SJSA1 (cell line): ENCODE measurements at places on chromosomes 2 and 18. TPM values are rescaled to one million over a fixed set of nuclear protein-coding genes. Genes with fewer than 3 reads are reported as not detected.

- no peak for DNase-seq
Measured at GRCh38 chr18:23712445-23712844, 23.2 kb downstream of the LAMA3 start.

- no peak for DNase-seq
Measured at GRCh38 chr2:180334514-180334913, 327.4 kb upstream of the CWC22 start.

DNA sequence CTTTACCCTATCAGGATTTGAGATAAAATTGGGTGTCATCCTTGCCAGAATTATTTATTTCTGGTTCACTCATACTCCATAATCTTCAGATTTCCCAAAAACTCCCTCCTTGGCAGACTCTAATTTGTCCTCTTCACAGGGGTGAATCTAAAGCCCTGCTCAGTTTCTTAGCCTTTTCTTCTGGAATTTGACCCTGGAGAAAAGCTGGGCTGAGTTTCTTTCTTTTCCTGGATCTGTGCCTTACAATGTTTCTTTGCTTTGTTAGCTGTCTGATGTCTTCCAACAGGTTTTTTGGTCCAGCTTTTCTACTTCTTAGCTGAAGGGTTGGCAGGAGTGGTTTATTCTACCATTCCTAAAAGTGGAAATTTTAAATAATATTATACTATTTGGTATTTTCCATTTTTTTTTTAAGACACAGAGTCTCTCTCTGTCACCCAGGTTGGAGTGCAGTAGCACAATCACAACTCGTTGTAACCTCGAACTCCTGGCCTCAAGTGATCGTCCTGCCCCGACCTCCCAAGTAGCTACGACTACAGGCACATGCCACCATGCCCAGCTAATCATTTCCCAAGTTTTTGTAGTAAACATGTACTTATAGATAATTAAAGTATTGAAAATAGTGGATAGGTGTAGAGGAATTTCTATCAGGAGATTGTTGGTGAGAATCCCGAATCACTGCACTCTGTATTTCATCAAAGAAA lies 138.4 kb upstream of the TWIST2 start:
- no peak for DNase-seq

GRCh38 chr2:129008881-129009554 lies 690.4 kb upstream of the HS6ST1 start:
- no peak for DNase-seq

DNA sequence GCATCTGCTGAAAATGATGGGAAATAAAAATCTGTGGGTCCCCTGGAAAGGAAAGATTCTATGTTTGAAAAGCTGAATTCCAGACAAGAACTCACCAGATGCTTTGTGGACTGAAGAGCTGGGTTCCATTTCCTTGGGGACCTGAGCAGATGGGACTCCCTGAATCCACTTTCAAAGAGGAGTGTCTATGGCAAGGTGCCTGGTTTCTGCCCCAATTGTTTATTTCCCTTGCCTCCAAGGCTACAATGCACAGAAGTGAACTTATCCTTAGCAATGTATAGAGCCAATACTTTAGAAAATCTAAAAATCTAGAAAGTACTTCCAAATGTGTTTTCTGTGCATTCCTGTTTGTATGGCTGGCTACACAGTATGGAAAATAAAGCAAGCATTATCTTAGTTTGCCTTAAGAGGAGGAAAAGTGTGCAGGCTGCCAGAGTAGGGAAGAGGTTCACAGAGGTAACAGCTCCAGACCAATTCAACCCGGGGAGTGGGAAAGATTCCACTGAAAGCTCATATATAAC lies 420.5 kb downstream of the NRXN1 start:
- no peak for DNase-seq

Gene SCN7A
- total RNA-seq: 0.05 TPM in 1 of 2 replicates, not detected in the other

GRCh38 chr18:28161608-28162599 lies 15.0 kb downstream of the CDH2 start:
- no peak for DNase-seq

- DNase-seq: no peak
Measured at GRCh38 chr2:150710041-150710440, 222.6 kb upstream of the RND3 start.

DNA sequence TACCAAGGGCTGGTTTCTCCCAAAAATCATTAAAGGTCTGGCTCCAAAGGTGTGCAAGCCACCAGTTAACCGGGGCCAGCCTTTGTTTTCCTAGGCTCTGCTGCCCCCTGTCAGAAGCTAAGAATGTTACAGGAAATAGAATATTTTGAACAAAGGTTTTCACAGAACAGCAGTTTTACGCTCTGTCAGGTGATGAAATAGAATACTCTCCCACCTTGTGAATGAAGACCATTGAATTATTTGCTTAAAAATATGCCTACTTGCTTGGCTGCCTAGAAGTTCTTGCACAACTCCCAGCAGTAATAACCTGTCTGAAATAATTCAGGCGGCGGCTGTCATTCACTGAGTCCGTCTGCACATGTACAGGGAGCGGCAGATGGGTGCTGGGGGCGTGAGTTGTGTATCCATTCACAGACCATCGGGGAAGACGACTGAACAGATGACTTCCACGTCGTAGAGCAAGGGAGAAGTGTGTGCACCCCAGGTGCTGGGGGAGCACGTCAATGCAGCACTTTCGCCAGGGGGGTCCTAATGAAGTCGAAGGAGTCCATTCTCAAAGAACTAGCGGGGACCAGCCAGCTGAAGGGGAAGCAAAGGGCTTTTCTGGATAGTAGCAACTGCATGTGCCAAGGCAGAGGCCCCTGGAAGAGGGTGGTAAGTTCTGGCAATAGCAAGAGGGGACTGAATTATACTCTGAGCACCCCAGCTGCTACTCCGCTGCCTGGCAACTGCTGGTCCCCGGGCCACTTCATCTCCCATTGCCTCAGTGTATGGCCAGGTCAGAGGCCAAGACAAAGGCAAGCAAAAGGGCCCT lies 56.1 kb downstream of the SF3B1 start:
- peak; percentile 37 for DNase-seq

DNA sequence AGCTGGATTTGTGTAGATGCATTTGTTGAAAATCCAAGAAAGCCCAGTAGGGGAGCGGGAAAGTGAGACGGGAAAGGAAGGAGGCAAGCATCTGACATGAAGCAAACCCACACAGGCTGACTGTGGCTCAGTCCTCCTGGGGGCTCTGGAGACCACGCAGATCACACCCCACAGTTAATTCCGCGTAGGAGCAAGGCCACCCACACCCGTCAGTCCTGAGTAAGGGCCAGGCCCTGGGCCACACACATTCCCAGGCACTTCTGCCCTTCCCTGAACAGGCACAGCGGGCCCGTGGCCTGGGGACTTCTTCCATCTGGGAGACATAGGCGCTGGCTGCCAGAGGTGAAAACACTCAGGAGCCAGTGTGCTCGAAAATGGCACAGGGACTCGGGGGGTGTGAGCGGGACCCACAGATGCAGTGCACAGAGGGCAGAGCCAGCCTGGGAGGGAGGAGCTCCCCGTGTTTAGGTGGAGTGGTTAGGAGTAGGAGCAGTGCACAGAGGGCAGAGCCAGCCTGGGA lies 19.4 kb upstream of the PRLH start:
- DNase-seq: no peak

DNA sequence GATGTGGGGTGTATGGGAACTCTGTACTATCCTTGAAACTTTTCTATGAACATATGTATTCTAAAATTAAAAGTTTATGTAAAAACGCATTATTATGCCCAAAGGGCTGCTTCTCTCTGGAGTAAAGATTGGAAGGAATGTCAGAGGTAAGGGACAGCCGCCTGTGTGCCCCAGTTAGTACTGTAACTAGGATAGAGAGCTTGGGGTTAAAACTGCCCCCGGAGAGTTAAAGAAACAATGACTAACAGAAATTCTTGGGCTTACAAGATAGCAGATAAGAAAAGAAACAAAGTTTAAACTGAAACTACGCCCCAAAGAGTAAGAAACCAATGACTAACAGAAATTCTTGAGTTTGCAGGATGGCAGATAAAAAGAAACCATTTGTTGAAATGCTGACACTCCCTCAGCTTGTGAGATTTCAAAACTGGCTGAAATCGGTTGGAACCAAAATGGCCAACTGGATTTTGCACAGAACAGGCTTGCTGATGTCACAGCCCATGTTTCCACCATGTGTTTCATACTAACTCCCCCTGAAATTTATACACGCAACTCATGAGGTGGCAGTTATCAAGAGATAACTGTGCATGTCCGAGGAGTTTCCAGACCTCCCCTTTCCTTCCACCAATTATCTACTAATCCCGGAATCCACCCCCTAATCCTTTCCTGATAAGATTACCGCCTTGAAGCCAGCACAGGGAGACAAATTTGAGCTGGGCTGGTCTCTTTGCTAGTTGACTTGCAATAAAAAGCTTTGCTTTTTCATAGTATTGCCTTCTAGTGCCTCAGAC lies 8.7 kb upstream of the TXNDC2 start:
- DNase-seq: peak; percentile 91

DNA sequence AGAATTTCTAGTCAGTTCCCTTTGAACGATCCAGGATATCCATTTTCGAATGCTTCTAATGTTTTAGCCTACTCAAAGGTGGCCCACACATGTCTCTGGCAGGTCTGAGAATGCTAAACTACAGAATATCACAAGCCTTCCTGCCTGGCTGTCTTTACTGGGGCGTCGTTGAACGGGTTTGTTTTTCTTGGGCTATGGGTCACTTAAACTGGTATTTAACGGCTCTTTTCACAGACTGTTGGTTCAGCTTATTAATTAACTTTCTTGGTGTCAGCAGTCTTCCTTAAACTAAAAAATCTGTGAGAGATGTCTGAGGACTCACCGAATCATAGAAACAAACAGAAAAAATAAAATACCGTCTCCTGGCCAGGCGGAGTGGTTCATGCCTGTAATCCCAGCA lies 563.2 kb upstream of the NRP2 start:
- no peak for DNase-seq

DNA sequence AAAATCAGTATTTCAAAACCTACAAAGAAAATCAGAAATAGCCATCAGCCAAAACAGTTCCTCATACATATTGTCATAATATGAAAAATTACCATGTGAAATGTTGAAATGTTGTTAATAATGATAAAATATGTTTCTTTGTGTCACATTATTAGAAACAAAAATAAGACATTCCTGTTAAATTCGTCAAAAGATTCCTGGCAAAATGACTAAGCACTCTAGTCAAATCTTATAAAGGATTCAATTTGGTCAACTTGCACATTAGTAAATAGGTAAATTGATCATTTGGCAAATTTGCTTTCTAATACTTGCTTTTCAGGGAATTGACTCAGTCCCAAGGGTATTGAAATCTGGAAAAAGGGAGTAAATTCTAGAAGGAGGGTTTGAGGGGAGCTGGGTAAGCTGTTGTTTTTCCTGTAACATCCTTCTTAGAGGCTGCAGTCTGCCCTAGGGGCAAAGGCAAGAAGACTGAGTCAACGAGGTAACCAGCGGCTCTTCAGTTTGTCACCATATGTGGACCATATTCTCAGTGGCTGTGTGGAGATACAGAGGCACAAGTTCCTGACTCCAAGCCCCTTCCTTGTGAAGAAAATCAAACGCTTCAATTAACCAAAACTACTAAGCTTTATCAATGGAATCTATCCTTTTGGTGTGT lies 482.3 kb downstream of the TNS1 start:
- no peak for DNase-seq

GRCh38 chr18:46630160-46630559 lies 26.9 kb downstream of the LOXHD1 start:
- no peak for DNase-seq

DNA sequence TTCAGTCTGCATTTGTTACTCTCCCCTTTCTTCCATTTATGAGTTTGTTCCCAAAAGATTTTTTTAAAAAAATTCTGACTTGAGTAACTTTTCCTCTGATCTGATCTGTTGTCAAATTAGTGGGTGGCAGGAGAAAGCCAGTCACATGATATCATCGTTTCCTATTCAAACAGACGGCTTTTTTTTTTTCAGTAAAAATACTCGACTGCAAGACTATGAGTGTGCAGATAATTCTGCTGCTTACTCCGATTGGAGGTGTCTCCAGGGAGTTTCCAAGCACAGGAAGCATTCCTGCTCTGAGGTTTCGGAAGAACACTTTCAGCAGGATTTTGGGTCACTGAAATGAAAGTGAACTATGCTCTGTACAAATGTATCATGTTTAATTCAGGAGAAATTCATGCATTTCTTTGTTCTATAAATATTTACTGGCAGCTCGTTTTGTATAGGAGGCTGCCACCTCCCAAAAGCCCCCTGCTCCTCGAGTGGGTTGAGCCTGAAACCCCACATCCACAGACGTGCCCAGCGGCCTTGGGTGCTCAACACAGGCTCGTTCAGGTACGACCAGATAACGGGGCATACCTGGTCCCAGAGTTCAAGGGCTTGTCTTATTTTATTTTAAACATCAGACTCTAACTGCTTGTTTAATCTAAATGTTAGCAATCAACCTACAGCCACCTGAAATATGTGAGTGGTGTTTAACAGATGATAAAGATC lies 126.9 kb upstream of the ZNF516 start:
- peak; percentile 13 for DNase-seq

Gene IGFBP2
- total RNA-seq: 0.32 and 0.60 TPM in 2 replicates

Gene FZD7
- total RNA-seq: 77.8 and 90.7 TPM in 2 replicates
